Retinal pigment epithelial cell (primary cell): ENCODE measurements at places on chromosomes 2 and 18.

DNA sequence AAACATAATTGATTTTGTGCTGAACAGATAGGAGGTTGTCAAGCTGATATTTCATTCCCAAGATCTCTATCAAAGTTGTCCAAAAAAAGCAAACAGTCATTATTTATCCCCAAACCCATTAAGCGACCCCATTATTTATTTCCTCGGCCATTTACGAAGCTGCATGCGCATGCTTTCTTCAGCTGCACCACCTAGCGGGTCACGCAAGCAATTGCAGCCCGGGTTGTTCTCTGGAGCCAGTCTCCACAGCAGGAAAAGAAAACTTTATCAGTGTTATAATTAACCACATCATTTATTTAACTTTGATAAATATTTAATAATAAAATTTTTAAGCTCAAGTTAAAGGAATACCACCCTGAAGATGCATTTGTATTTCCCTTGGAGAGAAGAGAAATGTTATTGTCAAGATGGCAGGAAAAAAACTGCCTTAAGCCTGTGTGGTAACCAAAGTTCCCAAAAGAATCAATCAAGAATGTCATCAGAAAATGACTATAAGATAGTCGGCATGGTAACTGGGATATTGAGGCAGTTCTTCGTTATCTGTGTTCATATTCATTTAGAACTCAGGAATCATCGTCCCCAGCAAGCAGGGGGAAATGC, 304.7 kb downstream of the FBXO15 start:
- DNase-seq, result no peak

DNA sequence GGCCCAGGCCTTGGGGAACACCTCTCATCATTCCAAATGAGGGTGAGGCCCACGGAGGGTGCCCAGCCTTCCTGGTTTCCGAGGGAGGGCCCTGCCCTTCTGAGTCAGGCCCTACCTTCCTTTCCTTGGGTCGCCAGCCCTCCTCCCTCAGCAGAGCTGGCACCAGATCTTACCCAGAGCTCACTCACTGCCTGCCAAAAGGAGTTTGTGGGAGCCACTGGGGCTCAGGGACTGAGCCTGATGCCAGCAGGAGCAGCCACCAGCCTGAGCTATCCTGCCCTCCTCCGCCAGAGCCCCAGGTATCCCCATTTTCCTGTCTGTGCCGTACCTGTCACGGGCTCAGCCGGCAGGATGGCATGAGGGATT, 64.1 kb downstream of the NRP2 start:
- DNase-seq, result no peak

DNA sequence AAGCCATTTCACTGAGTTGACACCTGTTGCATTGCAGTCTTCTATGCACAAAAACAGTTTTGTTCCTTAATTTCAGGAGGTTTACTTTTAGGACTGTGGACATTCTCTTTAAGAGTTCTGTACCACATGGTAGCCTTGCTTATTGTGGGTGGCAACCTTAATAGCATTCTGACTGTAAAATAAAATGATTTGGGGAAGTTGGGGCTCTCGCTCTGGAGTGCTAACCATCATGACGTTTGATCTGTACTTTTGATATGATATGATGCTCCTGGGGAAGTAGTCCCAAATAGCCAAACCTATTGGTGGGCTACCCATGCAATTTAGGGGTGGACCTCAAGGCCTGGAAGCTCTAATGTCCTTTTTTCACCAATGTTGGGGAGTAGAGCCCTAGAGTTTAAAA, 3.4 kb downstream of the CTLA4 start:
- no peak for DNase-seq

- no peak for DNase-seq
Observed at GRCh38 chr2:12605936-12606335, 110.8 kb upstream of the TRIB2 start.

DNA sequence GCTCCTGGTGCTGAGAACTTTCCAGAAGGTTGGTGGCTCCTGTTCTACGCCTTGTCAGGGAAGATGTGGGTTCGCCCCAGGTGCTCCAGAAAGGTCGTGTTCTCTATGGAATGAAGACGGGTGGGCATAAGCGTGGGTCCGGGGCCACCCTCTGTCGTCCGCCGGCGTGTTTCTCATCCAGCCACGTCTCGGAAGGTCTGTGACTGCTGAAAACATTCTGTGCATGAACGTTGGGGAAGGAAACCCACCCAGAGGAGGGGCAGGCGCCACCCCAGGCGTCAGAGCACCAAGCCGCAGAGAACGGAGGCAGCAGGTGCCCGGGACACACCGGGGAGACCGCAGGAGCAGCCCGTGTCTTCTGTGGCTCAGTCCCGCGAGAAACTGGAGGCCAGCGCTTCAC, 118.2 kb downstream of the RTP5 start:
- no peak for DNase-seq

GRCh38 chr18:75504469-75504868, 77.0 kb upstream of the SMIM21 start:
- no peak for DNase-seq

- DNase-seq, result no peak
Observed at GRCh38 chr2:43199492-43200488, 26.6 kb downstream of the ZFP36L2 start.

- no peak for DNase-seq
Observed at GRCh38 chr18:78777992-78778391, 201.6 kb upstream of the SALL3 start.

DNA sequence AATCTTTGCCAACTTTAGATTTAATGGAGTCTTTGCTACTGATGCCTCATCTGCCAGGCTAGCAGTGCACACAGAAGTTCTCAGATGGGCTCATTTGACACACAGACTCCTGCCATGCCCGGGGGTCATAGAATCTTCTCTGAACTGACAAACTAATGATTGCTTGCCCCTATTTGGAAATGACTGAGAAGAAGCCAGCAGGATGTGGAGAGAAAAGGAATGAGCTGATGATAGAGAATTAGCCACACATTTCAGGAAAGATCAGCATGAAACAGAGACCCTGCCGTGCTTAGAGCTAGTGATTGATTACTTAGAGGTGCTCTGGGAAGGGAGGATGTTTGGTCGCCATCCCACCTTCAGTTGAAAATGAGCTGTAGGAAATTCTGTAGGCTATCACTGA, 178.5 kb downstream of the TPGS2 start:
- DNase-seq, result no peak

GRCh38 chr18:45103319-45104048, 422.8 kb downstream of the SETBP1 start:
- DNase-seq, result no peak

DNA sequence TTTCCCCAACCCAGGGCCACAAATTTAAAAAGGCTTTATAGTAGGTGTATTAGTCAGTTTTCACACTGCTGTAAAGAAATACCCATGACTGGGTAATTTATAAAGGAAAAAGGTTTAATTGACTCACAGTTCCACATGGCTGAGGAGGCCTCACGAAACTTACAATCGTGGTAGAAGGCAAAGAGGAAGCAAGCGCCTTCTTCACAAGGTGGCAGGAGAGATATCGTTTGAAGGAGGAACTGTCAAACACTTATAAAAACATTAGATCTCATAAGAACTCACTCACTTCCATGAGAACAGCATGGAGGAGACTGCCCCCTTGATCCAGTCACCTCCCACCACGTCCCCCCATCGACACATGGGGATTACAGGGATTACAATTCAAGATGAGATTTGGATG, 70.4 kb downstream of the FECH start:
- DNase-seq, result no peak

- peak; percentile 89 for DNase-seq
Observed at GRCh38 chr2:159124441-159124911, 156.0 kb downstream of the TANC1 start.

DNA sequence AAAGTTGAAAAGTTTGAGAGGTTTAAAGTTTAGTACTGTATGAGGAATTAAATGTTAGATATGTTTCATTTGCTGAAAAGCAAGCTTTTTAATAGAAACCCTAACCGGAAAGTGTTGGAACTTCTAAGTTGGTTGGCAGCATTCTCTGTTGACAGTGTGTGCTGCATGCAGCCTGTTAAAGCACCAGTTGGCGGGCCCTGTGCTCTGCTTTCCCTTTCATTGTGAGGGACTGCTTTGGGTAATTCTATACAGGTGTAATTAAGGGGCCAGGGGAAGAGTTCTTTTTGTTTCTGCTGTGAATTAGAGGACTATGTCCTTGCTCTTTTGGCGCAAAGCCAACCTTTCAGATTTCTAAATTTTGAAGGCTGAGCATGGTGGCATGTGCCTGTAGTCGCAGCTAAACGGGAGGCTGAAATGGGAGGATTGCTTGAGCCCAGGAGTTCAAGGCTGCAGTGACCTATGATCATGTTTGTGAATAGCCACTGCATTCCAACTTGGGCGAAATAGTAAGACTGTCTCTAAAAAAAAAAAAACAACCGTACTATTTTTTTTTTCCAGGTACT, 20.1 kb downstream of the PLEKHB2 start:
- no peak for DNase-seq

GRCh38 chr2:177692783-177693269, 300.3 kb downstream of the AGPS start:
- no peak for DNase-seq

GRCh38 chr2:201182650-201183364, at the start of gene CASP10:
CASP10 (plus strand) TSS chr2:201183141; CDS start chr2:201185778, 2,637 bp downstream.
- DNase-seq, result no peak

DNA sequence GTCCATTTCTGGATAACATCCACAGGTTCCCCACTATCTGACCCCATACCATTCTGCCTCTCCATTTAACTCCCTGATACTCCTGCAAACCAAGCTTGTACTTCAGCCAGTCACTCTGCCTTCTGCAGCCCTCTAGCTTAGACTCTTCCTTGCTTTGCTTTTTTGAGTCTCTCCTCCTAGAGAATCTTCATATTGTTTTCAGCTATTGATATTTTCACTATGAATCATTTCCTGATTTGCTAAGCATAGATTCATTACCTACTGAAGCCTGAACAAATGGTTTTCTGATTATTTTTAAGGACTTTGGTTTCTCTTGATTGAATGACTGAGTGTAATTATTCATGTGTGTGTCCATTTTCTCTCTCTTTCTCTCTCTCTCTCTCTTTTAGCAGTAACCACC, 2102.3 kb upstream of the CELF4 start:
- no peak for DNase-seq

DNA sequence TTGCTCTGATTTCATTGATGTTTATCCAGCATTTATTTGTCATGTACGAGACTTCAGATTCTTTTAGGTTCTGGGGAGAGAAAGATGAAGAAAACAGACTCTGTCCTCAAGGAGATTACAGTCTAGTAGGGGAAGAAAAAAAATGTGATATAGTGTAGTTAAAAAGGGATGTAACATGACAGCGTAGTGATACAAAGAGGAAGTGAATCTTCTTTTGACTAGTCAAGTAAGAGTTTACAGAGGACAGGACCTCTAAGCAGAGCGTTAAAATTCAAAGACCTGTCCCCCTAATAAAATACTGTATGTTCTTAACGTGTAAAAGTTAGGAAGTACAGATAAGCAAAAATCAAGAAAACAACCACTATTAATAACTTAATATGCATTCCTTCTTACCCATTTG, 47.7 kb downstream of the NCOA1 start:
- DNase-seq, result no peak

DNA sequence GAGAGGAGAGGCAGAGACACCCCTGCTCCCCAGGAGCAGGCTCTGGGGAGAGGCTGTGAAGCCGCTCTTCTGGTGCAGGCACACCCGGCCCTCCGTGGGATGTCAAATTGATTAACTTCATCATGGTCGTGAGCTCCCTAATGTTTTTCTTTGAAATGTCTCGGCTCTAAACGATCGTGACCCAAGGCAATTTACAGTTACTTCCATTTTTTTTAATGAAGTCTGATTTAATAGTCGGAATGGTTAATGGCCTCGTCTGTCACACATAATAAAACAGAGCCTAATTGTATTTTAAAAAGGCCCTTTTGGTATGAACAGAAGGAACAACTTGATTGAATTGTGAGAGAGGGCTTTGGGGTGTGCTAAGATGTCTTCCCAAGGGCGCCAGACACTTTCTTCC, 130.2 kb downstream of the SMAD2 start:
- no peak for DNase-seq

GRCh38 chr2:40300391-40300790, 151.5 kb downstream of the SLC8A1 start:
- no peak for DNase-seq

DNA sequence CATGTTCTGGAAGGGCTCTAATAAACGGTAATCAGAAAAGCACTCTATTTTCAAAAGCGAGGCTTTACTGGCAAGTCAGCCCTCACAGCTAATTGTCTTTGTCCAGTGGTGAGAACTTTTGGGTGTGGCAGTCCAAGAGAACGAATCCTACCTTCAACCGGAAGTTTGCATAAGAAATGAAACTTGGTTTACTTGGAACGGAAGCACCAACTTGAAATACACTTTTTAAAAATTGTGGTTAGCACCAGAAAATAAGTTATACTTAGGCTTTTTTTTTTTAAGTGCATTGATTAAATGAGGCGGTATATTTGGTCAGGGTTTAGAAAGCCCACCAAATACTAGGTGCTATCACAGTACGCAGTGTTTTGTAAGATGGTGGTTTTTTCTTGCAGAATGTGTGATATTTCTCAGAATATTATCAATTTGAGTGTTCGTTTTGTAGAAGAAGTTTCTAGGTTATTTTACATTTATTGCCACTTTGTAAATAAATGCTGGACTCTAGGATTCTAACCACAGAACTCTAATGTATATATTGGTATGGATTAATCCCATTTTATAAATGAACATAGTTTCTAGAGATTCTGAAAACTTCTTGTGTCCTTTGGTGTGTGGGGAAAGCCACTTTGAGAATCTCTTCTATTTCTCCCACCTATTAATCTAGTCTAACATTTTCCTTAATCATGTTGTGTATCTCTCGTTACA, 1.2 kb downstream of the MYL12A start:
- no peak for DNase-seq

DNA sequence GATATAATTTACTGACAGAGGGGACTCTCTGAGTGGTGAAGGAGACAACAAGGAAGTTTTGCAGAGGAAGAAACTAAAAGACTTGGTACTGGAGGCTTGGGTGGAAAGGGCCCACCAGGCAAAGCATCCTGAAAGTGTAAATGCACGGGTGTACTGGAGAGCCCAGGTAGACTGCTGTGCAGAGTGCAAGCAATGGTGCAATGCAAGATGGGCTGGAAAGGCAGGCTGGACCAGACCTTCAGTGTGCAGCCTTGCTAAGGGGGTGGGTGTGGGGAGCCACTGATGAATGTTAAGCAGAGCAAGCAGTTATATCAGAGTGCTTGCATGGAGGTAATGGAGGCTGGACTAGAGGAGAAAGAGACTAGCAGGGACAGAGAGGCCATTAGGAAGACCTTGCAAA, 10.7 kb downstream of the C2orf74 start:
- no peak for DNase-seq

- no peak for DNase-seq
Observed at GRCh38 chr2:180819106-180819505, 161.3 kb upstream of the UBE2E3 start.

GRCh38 chr2:144004742-144005141, 515.2 kb downstream of the ZEB2 start:
- DNase-seq, result no peak

- peak; percentile 97 for DNase-seq
Observed at GRCh38 chr2:111698743-111699554, 185.0 kb downstream of the ANAPC1 start.

- no peak for DNase-seq
Observed at GRCh38 chr2:201152999-201153815, 29.7 kb upstream of the CASP10 start.

DNA sequence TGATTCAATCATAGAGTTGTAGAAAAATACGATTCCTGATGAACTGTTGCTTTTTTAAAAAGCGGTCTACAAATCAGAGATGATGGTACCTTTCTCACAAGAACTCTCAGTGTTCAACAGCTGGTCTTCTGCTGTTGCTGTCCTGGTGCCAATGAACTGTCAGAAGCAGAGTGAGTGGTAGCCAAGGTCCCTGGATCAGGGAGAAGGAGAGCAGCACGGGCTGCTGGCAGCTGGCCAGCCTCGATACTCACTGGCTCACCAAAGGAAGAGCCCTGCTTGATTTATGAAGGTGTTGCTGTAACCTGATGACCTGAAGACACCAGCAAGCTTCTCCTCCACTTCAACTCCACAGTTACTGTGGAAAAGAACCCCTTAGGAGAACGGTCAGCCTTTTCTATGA, 300.8 kb upstream of the SOX11 start:
- DNase-seq, result no peak
